ENCODE measurements at places on chromosomes 12 and 14. TPM values are rescaled to one million over a fixed set of nuclear protein-coding genes. Genes with fewer than 3 reads are reported as not detected.

- DNase-seq: no peak
Observed at GRCh38 chr12:74066476-74066875, 471.2 kb upstream of the ATXN7L3B start.

DNA sequence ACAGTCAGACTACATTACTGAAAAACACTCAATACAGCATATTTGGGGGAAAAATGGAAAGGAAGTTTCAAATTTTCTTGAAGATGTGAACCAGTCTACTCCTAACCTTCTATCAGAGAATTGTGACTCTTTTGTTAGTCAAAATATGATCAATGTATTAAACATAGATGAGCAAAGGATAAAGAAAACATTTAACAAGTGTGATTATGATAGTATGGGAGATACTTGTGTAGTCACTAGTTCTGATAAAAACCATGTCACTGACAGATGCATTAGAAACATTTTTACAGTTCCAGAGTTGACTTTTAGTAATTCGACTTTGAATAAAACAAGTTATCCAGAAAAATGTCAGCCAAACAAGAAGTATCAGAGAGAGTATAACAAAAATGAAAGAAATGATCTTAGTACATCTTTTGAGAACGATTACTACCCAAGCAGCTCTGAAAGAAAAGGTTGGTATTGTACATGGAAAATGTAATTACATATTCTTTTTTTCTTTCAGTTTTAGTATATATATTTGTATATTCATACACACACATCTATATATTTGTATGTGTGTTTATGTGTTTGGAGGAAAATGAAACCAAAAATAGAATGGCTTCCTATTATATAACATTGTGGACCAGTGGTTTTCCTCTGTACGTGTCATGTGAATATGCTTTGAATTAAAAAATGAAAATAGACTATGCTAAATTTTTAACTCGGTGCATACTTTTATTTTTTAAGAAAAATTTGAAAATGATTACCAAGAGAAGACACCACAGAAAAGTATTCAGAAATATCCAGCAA is 63.3 kb upstream of the ABCD2 start:
- no peak for DNase-seq

FOXN4 gene
- total RNA-seq: 0.08 TPM

DNA sequence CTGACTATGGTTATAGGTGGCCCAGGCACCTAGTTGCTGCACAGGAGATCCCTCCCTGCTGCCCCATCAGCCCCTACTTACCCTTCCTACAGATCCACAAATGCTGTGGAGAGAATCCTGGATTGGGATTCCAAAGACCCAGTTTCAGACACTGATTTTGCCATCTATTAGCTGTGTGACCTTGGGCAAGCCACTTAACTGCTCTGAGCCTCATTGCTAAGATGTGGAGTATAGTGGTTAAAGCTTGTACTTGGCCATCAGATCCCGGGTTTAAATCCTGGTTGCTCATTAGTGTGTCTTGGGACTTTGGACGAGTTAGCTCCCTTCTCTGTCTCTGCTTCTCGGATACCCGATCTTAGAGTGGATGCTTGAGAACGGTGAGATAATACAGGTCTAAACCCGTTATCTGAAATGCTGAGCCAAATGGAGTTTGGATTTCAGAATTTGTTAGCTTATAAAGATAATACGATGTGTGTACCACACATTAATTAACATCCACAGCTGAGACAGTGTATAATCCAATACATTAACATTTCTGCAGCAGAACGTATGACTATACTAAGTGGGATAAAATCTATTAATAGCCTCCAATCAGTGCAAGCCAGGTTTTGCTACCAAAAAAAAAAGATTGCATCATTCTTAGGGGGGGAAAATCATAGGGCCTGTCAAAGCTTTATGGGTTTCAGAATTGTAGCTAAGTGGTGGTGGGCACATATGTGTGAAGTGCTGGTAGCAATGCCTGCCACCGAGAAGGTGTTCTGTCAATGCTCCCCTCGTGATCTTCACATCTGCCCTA is 16.0 kb downstream of the PROX2 start:
- DNase-seq: no peak

- DNase-seq: no peak
Observed at GRCh38 chr12:19801941-19802340, 362.6 kb downstream of the AEBP2 start.

- no peak for DNase-seq
Observed at GRCh38 chr12:23944067-23944466, 5.4 kb downstream of the SOX5 start.

PLA2G1B gene
- total RNA-seq: 0.69 TPM

CCDC198 gene
- total RNA-seq: not detected

GRCh38 chr12:94266796-94267536 is 118.6 kb downstream of the PLXNC1 start:
- no peak for DNase-seq

- DNase-seq: no peak
Observed at GRCh38 chr12:102501773-102502172, 21.4 kb upstream of the IGF1 start.

NGB gene
- not detected for total RNA-seq

DNA sequence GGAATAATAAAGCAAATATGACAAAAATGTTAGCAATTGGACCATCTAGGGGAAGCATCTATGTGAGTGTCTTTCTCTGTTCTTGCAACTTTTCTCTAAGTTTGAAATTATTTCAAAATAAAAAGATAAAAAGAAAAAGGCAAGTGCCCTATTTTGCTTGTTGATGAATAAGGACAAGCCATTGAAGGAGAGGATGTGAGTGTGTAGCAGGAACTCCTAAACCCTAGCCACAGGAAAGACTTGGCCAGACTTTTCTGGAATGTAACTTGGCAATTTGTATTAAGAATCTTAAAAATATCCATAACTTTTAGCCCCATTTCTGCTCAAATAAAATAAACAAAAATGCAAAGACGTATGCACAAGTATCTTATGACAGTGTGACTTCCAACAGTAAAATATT is 279.4 kb downstream of the CACNA1C start:
- no peak for DNase-seq

DNA sequence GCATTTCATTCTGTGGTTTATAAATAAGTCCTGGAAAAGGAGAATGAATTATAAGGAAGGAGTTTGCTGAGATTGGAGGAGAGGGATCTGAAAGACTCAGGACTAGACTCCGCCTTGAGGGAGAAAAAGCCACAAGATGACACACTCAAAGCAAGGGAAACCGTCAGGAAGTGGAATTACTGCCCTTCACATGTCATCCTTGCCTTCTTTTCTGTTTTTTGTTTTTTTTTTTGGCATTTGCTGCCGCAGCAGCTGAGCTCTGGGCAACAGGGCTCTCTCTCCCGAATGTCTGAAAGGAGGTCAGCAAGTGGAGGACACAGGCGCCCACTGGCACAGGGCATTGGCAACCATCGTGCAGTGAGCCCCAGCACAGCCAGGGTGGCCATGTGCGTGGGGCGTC is 344.9 kb downstream of the DPF3 start:
- DNase-seq: no peak

AQP2 gene
- 0.36 TPM for total RNA-seq

MTA1 gene
- total RNA-seq: 105 TPM

DNA sequence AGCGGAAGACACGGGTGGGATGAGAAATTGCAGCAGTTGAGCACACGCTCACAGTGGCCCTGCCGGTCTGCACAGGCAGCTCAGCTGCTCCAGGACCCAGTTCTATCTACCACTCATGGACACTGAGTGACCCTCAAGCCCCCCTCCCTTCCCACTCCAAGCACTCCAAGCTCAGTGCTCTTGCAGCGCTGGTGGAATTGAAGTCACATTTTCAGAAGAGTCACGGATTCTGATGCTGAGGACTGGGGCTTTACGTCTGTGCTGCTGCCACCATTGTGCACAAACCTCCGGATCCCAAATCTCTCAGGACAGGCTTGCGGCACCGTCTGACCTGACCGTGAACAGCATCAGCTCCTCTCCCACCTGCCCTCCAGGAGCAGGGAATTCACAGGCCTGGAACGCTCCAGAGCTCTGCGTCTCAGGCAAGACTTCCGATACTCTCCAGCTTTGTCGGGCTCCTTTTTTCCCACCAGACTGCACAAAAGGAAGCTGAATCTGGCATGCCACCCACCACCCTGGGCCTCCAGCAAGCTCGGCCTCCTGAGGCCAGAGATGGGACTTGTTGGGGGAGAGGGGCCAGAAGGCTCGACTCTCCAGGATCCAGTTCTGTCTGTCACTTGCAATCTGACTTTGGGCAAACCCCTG is 213.1 kb upstream of the RTL1 start:
- no peak for DNase-seq

CPNE6 gene
- not detected for total RNA-seq

CBLN3 gene
- total RNA-seq: 1.0 TPM

SLC6A15 gene
- 0.36 TPM for total RNA-seq

- DNase-seq: no peak
Observed at GRCh38 chr14:100826391-100827100, 628 bp downstream of the MEG3 start.

DNA sequence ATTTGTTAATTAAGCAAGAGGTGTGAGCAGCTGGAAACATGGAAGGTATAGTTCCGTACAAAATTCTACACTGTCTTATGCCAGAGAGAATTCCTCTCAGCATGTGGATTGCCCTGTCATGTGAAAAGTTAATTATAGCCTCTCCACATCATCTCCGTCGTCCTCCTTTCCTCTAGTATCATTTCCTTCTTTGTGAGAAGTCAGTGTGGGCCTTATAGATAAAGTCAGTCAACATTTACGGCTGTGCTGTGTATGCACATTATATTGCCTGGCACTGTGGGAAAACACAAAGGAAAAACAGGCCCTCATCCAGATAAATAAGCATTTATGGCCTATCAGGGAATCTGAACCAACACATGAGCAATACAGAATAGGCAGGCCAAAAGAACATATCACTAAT is 236.6 kb downstream of the SEC23A start:
- no peak for DNase-seq

MNAT1 gene
- total RNA-seq: 29.4 TPM

- no peak for DNase-seq
Observed at GRCh38 chr14:34964977-34965764, 17.6 kb upstream of the SRP54 start.

- no peak for DNase-seq
Observed at GRCh38 chr12:50572287-50572686, 67.5 kb downstream of the DIP2B start.

GRCh38 chr14:71932229-71932981 is at the start of gene RGS6:
Gene RGS6 (plus strand): TSS chr14:71932429.
- DNase-seq: no peak

- no peak for DNase-seq
Observed at GRCh38 chr12:43425361-43425760, 126.6 kb downstream of the ADAMTS20 start.

KRT82 gene
- not detected for total RNA-seq

DNA sequence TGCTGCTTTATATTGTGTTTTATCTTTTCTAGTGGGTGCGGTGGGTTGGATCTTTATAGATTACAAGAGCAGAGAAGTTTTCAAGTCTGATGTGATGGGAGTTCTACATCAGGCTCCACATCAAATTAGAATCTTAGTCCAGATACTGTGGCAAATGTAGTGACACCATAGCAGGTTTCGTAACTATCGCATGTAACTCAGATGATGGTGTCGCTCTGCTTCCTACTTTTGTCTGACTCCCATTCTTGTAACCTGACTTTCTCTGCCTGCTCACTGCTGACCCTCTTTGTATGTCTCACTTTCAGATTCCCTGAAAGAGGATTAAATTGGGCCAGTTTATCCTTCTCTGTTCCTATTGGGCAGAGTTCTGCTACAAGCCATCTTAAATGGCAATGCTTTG is 22.8 kb upstream of the FBXO34 start:
- DNase-seq: no peak

STXBP6 gene
- not detected for total RNA-seq

DNA sequence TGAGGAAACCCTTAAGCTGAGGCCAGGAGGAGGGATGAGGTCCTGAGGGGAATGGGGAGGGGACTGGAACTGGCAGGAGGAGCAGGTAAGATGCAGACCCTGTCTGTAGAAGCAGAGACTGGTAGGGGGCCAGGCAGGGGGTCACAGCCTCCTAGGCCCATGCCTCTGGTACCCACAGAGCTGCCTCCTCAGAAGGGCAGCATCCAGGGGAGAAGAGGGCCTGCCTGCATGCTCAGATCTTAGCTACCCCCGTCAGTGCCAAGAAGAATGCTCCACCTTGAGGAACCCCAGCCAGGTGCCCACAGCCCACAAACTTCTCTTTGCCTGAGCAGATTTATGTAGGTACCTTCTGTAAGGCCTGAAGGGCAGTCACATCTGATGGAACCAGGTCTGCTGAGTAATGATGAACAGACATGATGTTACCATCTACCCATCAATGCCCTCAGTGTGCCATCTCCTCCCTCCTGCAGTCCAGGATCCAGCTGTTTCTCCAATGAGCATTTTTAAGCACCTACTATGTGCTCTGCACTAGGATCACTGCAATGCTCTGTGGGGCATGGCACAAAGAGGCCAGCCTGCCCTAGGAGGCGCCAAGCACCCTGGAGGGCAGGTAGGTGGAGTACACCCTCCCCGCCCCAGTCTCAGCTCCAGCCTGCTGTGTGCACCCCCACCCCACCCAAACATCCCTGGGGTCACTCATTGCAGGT is 24.8 kb upstream of the ZFP36L1 start:
- DNase-seq: no peak

DNA sequence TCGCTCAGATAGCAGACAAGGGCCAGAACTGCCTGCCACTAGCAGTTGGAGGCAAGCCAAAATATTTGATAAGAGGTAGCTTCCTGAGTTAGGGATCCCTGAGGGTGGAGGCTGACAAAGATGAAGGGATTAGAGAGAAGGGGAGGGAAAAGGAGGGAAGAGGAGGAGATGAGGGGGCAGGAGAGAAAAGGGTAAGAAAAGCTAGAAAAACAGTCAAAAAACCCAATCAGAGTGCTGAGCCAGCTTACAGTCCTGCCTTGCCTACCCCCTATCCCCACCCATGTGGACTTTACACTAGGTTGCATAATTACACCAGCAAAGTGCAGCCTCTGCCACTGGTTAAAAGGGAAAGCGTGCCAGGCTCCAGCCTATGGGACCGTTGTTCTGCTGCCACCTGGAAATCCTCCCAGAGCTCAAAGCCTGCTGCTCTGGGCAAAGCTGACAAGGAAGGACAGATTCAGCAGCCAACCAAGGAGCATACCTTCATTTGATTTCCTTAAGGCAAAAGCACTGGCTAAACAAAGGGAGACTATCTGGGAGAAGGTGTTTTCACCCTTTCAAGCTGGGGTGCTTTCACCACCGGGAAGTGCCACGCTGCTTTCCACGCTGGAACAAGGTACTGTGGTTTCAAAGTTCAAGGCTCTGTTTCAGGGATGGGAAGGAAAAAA is 3.8 kb upstream of the NUMB start:
- DNase-seq: no peak

GRCh38 chr14:53389202-53389601 is 236.1 kb upstream of the DDHD1 start:
- no peak for DNase-seq

IL26 gene
- not detected for total RNA-seq

SERPINA9 gene
- not detected for total RNA-seq

DNA sequence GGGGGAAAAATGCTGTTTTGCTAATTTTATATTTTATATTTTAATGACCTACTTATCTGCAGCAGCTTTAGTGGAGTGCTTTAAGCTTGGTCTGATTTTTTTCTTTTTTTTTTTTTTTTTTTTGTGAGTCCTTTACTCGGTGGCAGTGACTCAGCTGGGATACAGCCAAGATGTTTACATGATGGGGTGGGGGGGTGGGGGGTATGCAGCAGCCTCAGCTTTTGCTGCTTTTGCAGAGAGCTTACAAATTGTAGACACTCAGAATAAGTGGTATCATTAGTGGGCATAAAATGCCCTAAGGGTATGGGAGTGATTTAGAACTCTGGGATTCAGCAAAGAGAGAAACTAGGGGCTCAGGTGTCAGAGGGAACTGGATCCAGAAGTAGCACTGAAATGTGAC is 38.2 kb upstream of the ARHGAP5 start:
- no peak for DNase-seq

GRCh38 chr12:81809113-81809777 is 50.1 kb upstream of the PPFIA2 start:
- DNase-seq: no peak

GRCh38 chr12:41479426-41479825 is 291.3 kb downstream of the PDZRN4 start:
- DNase-seq: no peak

PHETA1 gene
- 16.3 TPM for total RNA-seq
